ENCODE measurements at places on chromosomes 1 and 21.

DNA sequence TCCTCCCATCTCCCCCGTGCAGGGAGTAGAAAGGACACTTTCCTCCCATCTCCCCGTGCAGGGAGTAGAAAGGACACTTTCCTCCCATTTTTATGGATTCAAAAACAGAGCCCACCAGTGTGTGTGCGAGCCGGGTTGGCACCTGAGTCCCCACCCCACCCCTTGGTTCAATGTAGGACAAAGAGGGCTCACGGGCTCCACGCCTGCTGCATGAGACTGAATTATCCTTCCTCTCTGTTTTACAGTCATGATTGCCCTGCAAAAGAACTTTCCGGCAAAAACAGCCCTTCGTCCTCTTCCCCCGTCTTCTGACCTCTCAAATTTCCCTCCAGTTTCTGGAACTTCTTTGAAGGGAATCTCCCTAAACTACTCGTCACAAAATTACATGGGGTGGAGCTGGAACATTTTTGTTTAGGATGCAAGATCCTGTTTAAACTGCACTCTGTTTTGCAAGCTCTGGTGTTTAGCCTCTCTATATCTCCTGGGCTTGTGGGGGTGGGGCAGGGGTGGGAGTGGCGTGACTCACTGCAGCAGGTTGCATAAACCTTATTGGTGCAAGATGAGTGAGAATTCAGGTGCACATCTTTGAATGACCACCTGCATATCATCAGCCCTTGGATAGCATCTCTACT, 99.8 kb downstream of the PSMG1 start:
- DNase-seq: no peak

- no peak for DNase-seq
These were observed 14.2 kb upstream of the LRRC8D start for GRCh38 chr1:89806616-89807015.

DNA sequence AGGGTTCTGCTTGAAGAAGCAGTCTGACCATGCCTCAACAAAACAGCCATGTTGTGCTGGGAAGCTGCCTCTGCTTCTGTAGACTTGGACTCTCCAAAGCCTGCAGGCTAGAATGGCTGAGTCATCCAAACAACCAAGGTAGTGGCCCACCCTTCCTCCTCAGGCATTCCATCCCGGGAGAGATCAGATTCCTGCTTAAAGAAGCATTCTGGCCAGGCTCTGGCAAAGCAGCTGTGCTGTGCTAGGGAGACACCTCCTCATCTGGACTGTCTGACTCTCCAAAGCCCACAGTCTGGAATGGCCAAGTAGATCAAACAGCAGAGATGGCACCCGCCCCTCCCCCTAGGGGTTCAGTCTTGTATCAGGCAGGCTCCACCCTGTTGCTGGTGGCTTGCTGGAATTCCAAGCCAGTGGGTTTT, 38.3 kb upstream of the F3 start:
- DNase-seq: peak; percentile 93

DNA sequence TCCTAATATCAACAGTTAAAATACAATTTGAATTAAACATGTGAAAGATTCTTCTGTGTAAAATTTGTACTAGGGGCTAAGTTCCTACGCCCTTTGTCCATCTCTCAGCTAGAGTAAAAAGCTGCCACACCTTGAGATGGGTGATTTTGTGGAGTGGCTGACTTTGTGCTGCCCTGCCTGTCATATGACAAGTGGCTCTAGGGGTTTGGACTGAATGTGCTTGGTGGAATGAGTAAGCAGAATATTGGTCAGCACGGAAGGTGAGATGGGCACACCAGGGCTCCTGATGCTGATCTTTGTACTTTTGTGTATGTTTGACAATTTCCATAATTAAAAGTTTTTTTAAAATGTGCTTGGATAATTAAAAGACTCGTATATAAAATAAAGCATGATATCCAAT, 133.6 kb upstream of the SLC45A1 start:
- no peak for DNase-seq

DNA sequence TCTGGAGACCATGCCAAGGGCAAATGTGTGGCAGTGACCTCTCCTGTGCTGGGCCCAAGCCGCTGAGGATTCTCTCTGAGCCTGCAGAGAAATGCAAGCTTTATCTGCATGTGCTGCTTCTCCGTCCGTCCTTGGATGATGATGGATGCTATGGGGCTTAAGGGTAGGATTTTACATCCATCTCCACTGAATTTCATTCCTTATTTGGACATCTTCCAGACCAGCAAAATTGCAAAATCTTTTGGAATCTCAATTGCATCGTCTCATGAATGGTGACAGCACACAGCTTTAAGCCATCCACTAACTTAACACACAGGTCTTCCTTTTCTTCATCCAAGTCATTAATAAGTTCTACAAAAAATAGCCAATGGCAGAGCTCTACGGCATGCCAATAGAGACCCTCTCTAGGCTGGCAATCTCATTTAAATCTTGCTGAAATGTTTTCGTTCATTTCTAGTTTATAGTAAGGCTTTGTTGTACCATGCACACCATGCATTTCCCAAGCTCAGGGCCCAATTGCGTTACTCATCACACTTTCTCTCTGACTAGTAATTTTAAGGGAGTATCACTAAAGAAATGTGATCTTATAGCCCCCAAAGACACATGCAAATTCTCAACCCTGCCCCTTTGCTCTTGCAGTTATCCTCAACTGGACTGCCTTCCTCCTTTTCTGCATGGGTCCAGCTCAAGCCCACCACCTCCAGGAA, 11.1 kb downstream of the BATF3 start:
- no peak for DNase-seq

DNA sequence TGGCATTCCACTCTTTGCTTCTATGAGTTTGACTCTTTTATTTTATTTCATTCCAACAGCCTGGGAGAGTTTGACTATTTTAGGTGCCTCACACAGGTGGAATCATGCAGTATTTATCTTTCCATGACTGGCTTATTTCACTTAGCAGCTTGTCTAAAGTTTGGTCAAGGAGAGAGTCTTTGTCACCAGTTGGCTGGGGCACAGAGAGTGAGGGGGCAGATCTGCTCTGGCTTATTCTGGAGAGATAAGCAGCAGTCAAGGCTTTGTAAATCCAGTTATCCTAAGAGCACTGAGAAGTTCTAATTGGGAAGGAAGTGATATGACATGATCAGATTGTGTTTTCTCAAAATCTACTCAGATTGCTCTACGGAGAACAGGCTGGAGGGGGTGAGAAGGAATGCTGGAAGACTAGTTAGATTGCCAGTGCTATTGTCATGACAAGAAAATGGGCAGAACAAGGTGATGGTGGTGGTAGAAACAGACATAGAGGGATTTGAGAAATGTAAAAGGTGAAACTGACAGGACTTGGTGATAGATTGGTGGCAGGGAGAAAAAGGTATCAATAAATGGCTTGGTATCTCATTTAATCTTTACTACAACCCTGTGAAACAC, 12.1 kb upstream of the CTTNBP2NL start:
- no peak for DNase-seq

GRCh38 chr1:27574001-27574781, 29.8 kb downstream of the AHDC1 start:
- DNase-seq: no peak

DNA sequence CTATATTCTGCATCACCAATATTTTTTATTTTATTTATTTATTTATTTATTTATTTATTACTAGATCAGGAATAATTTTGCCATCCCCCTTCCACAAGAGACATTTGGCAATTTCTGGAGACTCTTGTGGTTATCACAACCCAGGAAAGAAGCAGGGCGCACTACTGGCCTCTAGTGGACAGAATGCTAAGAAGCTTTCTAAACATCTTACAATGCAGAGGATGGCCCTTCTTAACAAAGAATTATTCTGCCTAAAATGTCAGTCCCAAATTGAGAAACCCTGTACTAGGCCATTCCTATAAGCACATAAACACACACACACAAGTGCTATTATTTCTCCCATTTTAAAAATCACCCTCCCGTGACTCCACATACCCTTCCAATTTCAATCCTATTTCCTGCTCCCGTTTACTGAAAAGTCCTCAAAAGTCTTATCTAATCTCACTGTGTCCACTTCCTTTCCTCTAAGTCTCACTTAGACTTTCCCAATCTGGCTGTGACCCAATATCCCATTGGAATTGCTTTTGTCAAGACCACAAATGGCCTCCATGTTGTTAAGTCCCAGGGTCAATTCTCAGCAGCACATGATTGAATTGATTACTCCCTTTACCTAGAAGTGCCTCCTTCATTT, 43.7 kb upstream of the RNF11 start:
- DNase-seq: peak; percentile 91

DNA sequence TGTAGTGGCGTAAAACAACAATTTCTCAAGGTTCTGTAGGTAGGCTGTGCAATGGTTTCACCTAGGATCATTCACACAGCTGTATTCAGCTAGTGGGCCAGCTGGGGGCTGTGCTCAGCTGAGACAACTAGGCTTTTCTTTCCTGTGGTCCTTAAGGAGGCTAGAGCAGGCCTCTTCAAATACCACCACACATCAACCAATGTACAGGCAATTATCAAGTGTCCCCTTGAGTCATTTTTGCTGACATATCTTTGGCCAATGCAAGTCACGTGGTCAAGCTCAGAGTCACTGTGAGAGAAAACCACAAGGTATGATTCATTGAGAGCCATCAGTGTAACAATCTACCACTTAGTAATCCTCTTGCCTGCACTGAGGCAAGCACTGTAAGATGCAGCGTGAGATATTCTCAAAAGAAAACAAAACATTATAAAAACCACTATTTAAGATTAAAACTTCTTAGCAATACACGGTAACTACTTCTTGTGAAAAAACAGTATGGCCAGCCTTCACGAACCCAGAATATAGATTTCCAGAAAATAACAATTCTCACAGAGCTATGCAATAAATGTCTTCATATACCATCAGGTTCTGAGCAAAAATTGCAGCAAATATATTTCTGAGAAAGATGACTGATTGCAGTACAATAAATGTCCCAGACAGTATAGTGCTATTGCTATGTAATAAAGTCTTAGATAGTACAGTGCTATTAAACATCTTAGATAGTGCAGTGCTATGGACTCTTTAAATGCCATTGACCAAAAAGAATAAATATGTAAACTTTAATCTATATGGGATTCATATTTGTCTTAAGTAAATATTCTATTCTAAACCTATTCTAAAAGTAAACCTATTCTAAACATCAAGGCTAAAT, 55.3 kb downstream of the NME7 start:
- DNase-seq: peak; percentile 86

GRCh38 chr1:117094841-117095604, 26.5 kb downstream of the TRIM45 start:
- DNase-seq: no peak

GRCh38 chr1:226371027-226371694, 36.7 kb downstream of the PARP1 start:
- DNase-seq: no peak

DNA sequence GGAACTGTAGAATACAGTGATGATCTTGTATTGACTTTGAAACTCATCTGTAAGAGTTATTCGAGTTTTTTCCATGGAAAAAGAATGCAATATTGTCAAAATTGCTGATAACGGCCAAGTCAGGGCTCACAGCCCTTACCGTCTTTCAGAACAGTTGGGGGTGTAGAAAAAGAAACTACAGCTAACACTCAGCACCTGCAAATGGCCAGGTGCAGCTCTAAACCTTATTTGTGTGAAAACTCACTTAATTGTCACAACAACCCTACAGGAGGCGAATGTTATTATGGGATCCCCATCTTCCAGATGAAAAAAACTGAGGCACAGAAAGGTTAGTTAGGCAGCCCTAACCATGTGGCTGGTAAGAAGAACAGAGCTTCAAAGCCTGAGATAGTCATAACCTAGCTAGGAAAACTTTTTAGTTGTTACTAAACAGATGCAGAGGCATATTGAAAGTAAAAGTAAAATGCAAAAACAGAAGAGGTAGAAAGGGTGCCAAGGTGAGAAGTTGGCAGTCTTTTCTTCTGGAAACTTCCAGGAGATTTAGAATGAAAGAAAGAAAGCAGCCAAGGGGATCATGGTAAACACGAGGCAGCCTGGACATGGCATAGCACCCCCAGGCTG, 76.4 kb downstream of the DSCAM start:
- no peak for DNase-seq

- no peak for DNase-seq
These were observed 30.7 kb downstream of the CNIH4 start for GRCh38 chr1:224387302-224387912.

All from SJCRH30 (cell line).